ENCODE measurements at places on chromosomes 6 and 20. TPM values are rescaled to one million over a fixed set of nuclear protein-coding genes. Genes with fewer than 3 reads are reported as not detected.

The BPIFB2 gene
- not detected for total RNA-seq

The RAET1E gene
- 2.2 TPM for total RNA-seq

The PMEPA1 gene
- under 0.01 TPM for total RNA-seq

The TNXB gene
- 99.6 TPM for total RNA-seq

The BEND3 gene
- total RNA-seq = 3.7 TPM

The DOK5 gene
- 5.3 TPM for total RNA-seq

The RGS19 gene
- 9.0 TPM for total RNA-seq

The TREM1 gene
- total RNA-seq = 0.78 TPM

The PSMB9 gene
- 10.8 TPM for total RNA-seq

The LY6G6D gene
- not detected for total RNA-seq

The SLC17A4 gene
- total RNA-seq = not detected

The ANKRD6 gene
- total RNA-seq = 1.6 TPM

The LTB gene
- total RNA-seq = not detected
